ENCODE measurements at places on chromosomes 16 and 17.

DNA sequence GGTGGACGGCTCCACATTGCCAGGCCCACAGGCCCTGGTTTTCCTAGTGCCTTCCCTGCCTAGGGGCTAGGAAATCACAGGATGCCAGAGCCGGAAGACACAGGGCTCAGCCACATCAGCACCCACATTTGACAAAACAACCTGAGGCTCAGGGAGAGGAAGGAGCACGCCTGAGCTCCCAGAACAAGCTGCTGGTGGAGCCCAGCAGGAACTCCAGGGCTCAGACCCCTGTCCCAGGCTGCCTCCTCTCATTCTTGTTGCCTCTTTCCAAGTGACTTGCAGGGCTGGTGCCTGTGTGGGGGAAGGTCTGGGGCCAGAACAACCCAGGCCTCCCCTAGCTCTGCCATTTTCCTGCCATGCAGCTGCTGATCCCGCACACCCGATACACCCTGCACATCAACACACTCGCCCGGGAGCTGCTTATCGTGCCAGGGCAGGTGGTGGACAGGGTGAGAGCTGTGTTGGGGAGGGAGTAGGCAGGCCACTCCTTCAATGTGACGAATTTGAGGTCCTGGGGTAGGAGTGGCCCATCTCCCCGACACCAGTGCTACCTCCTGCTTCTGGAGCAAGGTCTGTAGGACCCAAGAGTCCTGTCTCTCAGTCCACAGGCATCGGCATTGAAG, 7.6 kb downstream of the ALOX15B start:
- DNase-seq, result no peak

GRCh38 chr17:71237903-71238538, 882.8 kb upstream of the SOX9 start:
- no peak for DNase-seq

DNA sequence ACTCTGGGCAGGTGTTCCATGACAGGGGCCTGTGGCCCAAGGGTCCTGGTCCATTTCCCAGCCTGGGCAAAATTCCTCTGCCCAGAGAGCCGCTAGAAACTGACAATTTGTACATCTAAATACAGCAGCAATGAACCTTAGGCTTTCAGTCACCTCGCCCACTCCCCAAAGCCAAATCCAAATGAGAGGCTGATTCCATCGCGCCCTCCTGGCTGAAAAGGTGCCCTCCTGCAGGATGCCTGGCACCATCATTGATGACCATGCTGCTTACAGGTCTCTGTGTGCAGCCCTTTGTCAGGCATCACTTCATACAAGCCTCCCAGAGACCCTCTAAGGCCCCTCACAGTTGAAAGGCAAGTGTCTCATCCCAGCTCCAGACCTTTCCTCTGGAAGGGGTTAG, 114.7 kb downstream of the C16orf78 start:
- no peak for DNase-seq

GRCh38 chr17:1648173-1648962, 1.3 kb downstream of the RILP start:
- DNase-seq, result no peak

DNA sequence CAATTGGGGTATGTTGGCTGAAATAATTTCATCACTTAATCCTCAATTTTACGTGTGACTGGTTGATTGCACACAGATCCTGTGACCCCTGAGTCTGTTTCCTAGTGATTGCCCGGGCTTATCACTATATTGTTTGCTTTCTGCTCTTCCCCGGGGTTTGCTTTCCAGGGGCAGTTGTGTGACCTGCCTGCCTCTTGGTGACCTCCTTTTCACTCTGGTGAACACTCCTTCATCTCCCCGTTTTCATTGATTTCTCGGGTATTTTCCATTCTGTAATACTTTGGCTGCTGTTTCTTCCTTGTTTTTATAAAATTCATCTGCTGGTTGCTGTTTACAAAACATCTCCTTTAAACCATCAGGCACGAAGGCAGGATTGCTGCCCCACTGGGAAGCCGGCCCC, 36.0 kb downstream of the NTN1 start:
- no peak for DNase-seq

GRCh38 chr16:23668225-23668624, 10.5 kb upstream of the PLK1 start:
- no peak for DNase-seq

DNA sequence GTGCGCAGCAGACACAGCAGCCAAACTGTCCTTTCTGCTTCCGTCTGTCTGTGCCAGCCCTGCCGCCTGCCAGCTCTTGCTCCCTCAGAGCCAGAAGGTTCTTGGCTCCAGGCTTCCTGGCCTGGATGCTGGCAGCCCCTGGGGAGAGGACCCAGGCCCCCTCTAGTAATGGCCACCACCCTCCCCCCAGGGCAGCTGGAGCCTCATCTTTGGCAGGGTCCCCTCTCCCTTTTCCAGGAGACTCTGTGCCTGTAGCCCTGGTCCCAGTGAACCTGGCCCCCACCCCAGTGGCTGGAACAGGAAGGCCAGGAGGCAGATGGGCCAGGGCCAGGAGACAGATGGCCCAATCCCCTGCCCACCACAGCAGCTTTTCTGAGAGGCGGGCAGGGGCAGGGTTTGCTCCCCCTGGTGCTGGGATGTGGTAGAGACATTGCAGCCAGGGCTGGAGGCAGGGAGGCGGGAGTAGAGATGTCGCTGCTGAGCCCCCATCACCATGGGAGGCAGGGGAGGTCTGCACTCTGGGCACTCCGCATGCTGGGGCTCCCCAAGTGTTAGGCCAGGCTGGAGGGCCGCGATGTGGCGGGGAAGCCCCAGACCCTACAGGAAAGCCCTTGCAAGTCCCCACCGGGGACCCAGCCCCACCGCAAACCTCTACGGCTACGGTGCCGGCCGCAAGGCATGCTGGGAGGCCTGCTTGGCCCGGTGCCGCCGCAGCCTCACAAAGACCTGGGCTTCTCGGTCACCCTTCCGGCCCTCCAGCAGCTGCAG, 16.7 kb downstream of the UNC13D start:
- no peak for DNase-seq
